ENCODE measurements at places on chromosomes 16 and 17.

GRCh38 chr17:17345294-17345597, 42.1 kb downstream of the NT5M start:
- DNase-seq = no peak

DNA sequence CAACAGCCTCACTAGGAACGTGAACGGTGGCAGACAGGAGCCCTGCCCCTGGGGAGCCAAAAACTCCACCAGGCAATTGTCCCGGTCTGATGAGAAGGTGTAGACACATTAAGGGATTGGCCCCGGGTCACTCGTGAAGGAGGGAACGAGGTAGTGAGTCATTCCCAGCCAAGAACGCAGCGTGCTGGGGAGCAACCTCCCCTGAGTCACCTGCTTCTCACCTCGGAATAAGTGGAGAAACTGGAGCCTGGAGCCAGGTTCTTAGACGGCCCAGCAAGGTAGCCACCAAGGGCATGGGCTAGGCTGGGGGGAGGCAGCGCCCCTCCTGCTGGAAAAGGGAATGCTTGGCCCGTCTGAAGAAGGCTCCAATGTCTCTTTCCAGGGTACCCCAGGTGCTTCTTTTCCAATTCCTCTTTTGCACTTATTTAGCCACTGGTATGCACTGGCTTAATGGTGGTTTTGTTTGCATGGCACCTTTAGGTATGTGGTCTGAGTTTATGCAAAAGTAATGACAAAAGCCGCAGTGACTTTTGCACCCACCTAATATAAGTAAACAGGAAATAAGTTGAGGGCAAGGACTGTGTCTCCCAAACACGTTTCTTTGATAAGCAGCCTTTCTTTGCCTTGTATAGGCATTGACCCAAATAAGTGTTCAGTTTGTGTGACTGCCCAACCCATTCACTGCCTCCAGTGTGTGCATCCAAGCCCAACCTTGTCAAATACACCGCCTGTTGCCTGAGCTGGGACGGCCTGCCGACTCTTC, 1.8 kb upstream of the HELZ start:
- DNase-seq = peak; percentile 50

DNA sequence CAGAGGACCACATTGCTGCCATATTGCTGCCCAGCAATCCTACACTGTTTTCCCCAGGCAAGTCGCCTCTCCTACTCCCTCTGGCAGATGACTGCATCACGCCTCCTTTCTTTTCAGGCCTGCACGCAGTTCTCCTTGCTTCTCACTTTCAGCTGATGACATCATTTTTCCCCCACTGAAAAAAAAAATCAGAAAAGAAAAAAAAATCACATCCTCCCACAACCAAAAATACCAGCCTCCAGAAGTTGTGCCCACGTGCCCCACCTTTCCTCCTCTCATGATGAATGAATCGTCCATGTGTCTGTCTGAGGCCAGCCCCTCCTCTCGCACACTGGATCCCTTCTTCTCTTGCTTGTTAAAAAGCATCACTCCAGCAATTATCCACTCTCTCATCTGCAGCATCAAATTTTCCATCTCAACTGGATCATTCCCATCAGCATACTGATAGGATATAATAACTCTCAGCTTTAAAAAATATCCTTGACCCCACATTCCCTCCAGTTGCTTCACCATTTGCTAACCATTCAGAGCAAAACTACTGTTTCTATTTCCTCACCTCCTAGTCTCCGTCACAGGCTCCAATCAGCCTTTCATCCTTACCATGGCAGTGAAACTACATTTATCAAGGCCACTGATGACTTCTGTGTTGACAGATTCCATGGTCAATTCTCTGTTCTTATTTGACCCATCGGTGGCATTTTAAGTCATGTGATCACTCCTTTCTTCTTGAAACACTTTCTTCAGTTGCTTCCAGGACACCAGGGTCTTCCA, 30.1 kb upstream of the DYNLL2 start:
- DNase-seq = no peak

GRCh38 chr16:62954144-62955032, 918.1 kb upstream of the CDH8 start:
- DNase-seq = no peak

GRCh38 chr17:17067257-17067656, 25.0 kb downstream of the MPRIP start:
- DNase-seq = no peak

GRCh38 chr17:10661437-10661836, 4.3 kb upstream of the MYH3 start:
- no peak for DNase-seq

GRCh38 chr17:751269-752001, 629 bp downstream of the GEMIN4 start:
- DNase-seq = peak; percentile 16

GRCh38 chr17:6374761-6375312, 60.1 kb downstream of the AIPL1 start:
- peak; percentile 33 for DNase-seq

- DNase-seq = peak; percentile 23
Observed at GRCh38 chr16:82631701-82632685, 5.2 kb downstream of the CDH13 start.

- DNase-seq = no peak
Observed at GRCh38 chr17:64920419-64921172, 1.3 kb upstream of the LRRC37A3 start.

GRCh38 chr17:68829211-68829610, 126.0 kb downstream of the ABCA8 start:
- no peak for DNase-seq

GRCh38 chr17:78247304-78247703, 15.9 kb downstream of the TMEM235 start:
- DNase-seq = peak; percentile 9

- no peak for DNase-seq
Observed at GRCh38 chr16:68037841-68038597, 14.9 kb downstream of the DUS2 start.

DNA sequence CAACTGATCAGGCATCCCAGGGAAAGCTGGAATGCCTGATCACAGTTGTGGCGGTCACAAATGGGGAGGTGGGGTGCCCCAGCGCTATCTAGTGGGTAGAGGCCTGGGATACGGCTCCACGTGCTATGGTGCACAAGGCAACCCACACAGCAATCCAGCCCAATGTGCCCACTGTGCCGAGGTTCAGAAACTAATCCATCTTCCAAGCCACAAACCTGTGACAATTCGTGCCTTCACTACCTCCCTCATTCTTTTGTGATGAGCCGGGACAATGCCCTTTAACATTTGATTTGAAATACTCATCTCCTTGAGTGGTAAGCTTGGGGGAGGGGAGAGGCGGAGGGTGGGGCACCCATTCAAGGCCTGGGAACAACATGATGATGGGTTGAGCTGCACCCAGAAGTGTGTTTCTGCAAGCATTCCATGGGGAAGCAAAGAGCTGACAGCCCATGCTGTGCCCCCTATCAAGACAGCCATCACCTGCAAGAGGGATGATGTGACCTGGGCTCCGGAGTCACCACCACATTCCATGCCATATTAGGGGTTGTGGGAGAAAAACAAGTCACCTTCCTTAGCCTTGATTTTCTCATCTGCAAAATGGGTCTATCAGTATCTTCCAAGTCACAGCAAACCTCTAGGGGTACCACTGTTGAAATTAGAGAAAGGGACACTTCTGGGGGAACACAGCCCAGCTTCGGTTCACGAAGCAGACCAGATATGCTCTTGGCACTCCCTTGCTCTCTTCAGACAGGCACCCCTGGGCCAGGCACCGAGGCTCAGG, 3.7 kb downstream of the ELOB start:
- DNase-seq = no peak

Measured in WTC11 (cell line).